ENCODE measurements at places on chromosomes 7 and 10. TPM values are rescaled to one million over a fixed set of nuclear protein-coding genes. Genes with fewer than 3 reads are reported as not detected.

GRCh38 chr7:137873524-137873923 is 26.8 kb upstream of the DGKI start:
- DNase-seq = no peak

Gene CAMK2B
- 26.9 TPM for total RNA-seq

Gene GNG11
- total RNA-seq = 26.3 TPM

Gene PRF1
- total RNA-seq = 7.6 TPM

DNA sequence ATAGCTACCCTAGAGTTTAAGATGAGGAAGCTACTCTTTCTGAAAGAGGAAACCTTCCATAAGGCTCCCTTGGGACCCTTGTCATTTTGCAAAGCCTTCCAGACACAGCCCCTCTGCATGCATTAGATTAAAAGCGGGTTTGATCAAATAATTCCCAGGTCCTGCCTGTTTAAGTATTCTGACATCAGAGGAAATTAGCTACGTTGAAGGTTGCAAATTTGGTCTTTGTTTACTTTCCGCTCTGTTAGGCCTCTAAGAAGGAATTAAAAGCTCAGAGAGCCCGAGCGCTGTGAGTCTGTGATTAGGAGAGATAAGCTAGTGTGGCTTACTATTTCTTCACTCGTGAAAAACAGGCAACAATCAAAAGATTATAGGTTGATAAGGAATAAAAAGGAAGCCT is 1.4 kb upstream of the THSD7A start:
- no peak for DNase-seq

Gene WDFY4
- total RNA-seq = 8.6 TPM

- DNase-seq = no peak
Observed at GRCh38 chr10:113853578-113854012, 287 bp downstream of the DCLRE1A start.

- DNase-seq = no peak
Observed at GRCh38 chr10:123721441-123722049, 55.4 kb downstream of the GPR26 start.

Gene DPYSL4
- 0.31 TPM for total RNA-seq

DNA sequence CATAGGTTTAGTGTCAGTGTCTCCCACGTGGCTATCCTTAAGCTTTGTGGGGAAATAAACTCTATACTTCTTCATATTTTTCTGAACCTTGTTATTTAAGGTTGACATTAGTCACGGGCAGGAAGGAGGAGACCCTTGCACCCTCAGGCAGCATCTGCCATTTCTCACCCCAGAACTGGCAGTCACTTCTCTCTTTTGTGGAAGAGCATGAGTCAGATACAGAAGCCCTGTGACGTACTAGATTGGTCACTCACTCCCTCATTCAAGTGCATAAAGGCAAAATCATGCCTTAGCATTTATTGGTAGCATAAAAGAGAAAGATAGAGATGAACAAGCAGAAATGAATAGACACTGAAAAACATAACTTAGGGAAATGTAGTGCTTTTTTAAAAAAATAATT is 206.0 kb upstream of the MDFIC start:
- DNase-seq = no peak

- DNase-seq = no peak
Observed at GRCh38 chr10:128922619-128923196, 544.3 kb upstream of the MGMT start.

Gene TMEM176A
- total RNA-seq = 69.7 TPM

DNA sequence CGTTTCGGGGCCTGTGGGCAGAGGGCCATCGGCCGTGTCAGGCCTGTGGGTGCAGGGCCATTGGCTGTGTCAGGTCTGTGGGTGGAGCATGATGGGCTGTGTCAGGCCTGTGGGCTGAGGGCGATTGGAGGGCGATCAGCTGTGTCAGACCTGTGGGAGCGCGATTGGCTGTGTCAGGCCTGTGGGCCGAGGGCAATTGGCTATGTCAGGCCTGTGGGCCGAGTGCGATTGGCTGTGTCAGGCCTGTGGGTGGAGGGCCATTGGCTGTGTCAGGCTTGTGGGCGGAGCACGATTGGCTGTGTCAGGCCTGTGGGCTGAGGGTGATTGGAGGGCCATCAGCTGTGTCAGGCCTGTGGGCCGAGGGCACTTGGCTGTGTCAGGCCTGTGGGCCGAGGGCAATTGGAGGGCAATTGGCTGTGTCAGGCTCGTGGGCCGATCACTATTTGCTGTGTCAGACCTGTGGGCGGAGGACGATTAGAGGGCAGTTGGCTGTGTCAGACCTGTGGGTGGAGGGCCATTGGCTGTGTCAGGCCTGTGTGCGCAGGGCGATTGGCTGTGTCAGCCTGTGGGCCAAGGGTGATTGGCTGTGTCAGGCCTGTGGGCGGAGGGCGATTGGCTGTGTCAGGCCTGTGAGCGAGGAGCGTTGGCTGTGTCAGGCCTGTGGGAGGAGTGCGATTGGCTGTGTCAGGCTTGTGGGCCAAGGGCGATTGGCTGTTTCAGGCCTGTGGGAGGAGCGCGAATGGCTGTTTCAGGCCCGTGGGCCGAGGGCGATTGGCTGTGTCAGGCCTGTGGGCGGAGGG is 54.1 kb downstream of the DYNC2I1 start:
- no peak for DNase-seq

DNA sequence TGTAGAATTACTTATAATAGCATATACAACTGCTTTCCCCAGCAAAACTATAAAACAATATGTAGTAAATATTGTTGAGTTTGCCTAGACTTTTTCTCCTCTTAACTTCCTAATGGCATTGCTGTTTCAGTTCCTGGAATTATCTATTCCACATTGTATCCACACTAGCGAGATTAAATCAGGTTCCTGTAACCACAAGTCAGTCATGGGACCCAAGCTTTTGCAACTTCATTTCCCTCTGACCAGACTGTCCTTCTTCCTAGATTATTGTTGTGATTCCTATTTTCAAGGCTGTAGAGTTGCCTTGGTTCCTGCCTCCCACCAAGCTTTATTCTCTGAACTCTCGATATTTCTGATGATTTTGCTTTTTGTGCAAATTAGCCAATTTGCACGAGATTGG is 173.3 kb upstream of the ZNF804B start:
- DNase-seq = no peak

GRCh38 chr10:96371356-96371755 is 12.6 kb upstream of the OPALIN start:
- DNase-seq = no peak

DNA sequence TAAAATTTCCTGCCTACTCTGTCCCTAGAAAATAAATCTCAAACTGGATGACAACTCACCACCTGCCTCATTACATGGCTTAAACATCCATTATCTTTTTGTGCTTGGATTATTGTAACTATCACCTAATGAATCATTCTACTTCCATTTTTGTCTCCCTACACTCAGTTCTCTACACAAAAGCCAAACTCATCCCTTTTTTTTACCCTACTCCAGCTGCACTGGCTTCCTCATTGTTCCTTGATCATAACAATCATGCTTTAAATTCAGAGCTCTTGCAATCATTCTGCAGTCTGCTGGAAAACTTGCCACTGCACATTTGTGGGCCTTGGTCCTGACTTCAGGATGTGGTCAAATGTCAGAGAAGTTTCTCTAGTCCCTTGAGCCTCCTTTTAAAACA is 280.0 kb downstream of the DGKB start:
- no peak for DNase-seq

DNA sequence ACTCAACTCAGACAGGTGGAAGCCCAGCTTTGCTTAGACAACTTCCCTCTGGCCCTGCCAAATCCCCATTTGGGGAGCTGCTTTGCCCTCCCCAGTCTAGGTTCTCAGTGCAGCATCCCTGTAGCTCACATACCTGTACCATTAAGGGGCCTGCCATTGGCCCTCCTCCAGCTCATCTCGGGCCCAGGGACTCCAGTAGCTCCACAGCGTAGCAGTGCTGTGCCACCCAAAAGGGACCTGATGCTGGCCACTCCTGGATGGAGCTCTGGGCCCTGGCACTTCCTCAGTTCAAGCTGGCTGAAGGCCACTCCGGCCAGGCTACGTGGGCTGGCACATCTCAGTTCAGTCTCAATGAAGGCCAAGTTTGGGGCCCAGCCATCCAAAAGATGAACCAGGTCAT is 7.4 kb downstream of the LRIT1 start:
- no peak for DNase-seq
